ENCODE measurements at places on chromosomes 1 and 21. TPM values are rescaled to one million over a fixed set of nuclear protein-coding genes. Genes with fewer than 3 reads are reported as not detected.

Gene CCDC17
- total RNA-seq = 3.2 TPM

DNA sequence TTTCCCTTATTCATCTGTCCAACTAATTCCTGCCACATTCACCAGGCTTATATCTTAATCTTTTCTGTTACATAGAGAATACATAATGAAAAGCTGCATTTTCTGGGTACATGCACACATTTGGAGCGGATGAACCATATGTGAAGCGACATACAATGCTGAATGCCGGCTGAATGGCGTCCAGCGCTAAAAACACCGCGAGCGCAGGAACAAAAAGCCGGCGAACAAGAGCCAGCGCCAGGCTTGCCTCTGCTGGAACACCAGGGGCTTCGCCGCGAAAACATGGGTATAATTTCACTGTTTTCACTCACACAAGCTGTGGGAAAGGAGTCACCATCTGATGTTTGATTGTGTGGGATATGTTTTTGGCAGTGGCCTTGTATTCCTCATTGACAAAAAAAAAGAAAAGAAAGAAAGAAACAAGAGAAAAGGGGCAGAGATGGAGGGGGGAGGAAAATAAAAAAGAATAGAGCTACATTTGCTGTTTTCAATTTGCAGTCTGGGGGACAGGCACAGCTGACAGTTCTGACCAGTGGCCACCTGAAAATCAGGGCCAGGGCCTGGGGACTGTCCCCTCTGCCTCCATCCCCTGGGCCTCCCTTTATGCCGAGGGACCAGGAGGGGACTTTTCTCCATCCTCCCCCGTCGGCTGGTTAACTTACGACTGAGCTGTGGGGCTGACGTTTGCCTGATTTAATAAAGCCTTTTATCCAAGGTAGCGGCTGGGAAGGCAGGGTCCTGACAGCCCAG, 70.2 kb upstream of the OLIG2 start:
- DNase-seq = no peak

Gene DCDC2B
- total RNA-seq = 0.26 TPM

Gene TNFRSF1B
- 32.1 TPM for total RNA-seq

DNA sequence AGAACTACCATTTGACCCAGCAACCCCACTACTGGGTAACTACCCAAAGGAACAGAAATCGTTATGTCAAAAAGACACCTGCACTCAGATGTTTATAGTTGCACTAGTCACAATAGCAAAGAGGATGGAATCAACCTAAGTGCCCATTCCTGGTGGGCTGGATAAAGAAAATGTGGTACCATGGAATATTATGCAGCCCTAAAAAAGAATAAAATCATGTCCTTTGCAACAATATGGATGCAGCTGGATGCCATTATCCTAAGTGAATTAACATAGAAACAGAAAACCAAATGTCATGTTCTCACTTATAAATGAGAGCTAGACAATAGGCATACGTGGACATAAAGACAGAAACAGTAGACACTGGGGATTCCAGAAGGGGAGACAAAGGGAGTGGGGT, 32.5 kb upstream of the IRF2BP2 start:
- DNase-seq = no peak

Gene FAM177B
- total RNA-seq = not detected

Data from uterus (tissue), 4 donors.